ENCODE measurements at places on chromosomes 7 and 10.
A peak's percentile ranks its signal among the peaks of the same experiment; 100 is the strongest.

GRCh38 chr7:123811056-123811455 is 33.9 kb upstream of the HYAL4 start:
- DNase-seq = no peak

GRCh38 chr10:80070057-80070456 is 8.4 kb upstream of the TMEM254 start:
- DNase-seq = no peak

- DNase-seq = no peak
Observed at GRCh38 chr7:112080978-112081377, 125.2 kb downstream of the DOCK4 start.

DNA sequence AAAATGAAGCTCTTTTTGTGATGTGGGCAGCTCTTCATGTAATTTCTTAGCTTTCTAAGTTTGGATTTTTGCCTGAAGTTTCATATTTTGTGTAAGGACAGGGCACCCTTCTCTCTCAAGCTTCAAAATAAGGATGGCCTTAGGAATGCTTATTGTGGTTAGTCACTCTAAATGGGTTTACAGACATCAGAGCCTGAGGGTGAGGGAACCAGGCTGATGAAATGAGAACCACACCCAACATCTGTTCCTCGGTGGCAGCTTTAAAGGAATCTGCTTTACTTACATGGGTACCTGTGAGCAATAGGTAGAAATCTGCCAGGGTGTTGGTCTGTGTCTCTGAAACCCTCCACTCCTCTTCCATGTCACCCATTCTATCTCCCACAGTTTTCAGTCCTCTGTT is 174.3 kb downstream of the EMX2 start:
- DNase-seq = no peak

DNA sequence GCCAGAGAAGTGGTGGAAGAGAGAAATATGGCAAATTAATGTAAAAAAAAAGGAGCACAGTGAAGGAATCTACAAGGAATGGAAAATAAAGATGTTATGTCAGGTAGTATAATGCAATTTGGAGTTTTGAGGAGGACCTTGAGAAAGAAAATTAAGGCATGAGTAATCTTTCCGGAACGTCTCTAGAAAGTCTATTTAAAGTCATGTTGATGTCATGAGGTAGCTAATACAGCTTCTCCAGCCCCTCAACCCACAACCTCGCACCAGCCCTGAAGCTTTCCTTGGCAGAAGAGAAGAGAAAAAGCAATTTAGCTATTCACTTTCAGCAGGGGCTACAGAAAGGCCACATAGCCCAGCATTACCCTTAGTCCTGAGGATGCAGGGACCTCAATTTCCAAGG is 22.5 kb downstream of the TRDMT1 start:
- DNase-seq = no peak

GRCh38 chr7:4218481-4218880 is 463.6 kb upstream of the FOXK1 start:
- no peak for DNase-seq

DNA sequence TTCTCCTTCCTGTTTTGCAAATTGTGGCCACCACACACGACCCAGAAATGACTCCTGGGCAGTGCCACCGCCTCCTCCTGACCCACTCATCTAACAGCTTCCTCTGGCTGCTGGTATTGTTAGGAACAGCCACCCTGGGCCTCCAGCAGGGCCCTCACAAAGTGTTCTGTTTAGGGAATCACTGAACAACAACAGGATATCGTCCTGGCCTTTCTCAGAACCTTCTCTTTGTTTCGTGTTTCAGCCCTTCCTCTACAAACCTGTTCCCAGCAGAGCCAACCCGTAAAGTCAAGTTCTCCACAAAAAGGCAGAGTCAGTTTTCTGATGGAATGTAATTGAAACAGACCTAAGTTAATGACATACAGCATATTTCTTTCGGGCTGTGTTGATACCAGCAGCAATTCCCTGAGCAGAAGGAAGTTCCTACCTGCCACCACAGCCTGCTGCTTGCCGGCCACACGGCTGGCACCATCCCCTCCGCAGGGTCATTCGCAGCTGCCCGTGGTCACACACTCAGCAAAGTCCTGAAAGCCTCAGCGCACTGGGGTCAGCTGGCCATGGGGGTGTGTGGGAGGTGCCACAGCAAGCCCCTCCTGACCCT is 91.7 kb upstream of the PITRM1 start:
- no peak for DNase-seq

DNA sequence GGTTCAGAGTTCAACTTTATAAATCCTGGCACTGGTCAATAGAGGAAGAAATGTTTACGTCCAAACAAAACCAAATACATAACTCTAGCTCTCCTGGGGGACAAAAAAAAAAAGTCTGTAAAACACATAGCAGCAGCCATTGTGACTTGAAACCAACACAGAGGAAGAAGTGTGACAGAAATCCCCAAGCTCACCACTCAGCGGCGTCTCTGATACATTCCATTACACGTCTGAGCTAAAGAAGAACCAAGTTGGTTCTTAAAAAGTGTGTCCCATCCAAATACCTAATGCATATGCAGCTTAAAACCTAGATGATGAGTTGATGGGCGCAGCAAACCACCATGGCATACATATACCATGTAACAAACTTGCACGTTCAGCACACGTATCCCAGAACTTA is 58.3 kb upstream of the NANOS1 start:
- DNase-seq = no peak

GRCh38 chr7:79988653-79989052 is 146.0 kb upstream of the GNAI1 start:
- no peak for DNase-seq

DNA sequence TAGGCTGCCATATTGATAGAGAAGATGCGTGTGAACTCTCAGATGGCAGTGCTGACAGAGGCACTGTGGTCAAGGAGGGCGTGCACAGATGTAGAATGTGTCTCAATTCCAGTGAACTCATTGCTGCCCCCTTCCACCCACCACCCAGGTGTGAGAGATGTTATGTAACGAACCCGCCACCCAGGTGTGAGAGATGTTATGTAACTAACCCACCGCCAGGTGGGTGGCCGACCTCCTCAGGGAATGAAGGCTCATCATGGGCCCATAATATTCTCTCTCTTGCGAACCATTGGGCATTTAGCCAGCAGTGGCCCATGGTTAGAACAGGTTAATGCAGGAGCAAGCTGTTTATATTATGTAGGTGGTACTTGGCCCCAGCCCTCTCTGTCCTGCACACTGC is 140.4 kb upstream of the MTPN start:
- DNase-seq = no peak

DNA sequence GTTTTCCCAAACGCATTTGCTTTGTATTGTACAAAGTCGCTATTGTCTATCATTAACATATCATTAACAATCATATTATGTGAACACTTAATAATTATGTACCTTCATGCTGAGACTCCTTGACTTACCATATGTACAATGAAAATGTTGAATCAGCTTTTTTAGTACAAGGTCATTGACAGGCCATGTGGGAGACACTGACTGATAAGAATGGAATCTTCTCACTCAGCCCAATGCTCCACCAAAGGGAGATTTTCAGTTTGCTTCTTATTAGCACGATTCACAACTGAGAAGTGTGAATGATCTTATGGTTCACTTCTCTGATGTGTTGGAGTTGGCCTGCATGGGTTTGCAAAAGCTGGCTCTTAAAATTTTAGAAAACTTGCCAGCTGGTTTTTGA is 253.5 kb upstream of the TEX47 start:
- no peak for DNase-seq

- DNase-seq = peak; percentile 22
Observed at GRCh38 chr7:105011831-105012502, 2.0 kb upstream of the KMT2E start.

GRCh38 chr10:6766131-6766801 is 186.2 kb upstream of the PRKCQ start:
- DNase-seq = no peak

DNA sequence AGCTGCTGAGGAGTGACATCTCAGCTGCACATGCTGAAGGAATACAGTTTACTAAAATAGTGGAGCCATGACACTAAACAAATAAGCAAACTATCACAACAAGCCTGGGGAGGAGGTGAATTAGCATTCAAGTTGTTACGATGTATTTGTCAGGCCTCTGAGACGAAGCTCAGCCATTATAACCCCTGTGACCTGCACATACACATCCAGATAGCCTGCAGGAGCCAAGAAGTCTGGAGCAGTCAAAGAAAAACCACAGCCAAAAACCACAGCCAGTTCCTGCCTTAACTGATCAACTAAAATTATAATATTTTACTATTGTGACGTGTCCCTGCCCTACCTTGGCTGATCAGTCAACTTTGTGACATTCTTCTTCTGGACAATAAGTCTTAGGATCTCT is 68.6 kb downstream of the NSUN6 start:
- no peak for DNase-seq

DNA sequence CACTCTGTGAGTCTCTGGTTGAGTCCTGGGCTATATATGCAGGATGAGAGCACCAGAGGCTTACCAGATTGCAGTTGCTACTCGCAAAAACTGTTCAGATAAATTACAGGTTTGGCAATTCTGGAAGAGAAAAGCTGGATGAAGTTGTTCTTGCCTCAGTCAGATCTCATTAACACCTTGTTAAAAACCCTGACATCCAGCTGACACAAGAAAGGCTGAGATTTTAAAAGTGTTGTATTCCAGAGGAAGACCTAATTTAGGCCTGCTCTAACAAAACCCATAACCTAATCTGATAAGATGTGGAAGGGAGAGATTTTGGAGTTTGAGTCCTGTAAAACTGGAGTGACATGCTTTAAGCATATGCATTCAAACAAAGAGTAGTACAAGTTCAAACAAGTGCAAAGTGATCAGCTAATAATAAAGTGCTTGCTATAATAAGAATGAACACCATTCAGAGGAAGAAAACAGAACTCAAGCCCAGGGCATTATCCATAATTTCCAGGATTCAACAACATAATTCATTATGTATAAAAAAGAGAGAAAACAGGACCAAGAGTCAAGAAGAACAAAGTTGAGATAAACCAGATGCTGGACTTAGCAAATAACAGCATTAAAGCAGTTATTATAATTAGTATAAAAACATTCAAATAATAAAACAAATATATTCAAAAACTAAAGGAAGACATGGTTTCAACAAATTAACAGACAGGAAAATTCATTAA is 135.5 kb downstream of the CD36 start:
- DNase-seq = no peak

DNA sequence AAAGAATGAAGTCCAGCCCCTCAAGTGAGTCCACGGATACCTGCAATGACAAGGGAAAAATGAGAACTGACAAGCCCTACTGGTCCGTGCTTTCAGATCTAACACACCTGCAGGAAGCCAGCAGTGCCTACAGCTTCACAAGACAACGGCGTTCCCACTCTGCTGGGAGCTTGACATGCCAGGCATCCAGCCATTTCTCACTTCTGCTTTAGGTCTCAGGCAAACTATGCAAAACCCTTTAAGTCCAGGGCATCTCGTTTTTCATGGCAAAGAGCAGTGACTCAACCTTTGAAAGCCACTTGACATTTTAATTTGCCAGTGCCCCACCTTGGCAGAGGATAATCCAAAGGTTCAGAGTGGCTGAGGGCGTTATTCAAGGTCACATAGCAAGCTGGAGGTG is 49.1 kb upstream of the GPAM start:
- DNase-seq = no peak

GRCh38 chr10:113770346-113770745 is 18.9 kb downstream of the PLEKHS1 start:
- no peak for DNase-seq

- no peak for DNase-seq
Observed at GRCh38 chr7:101891936-101892640, 74.7 kb downstream of the CUX1 start.

- DNase-seq = no peak
Observed at GRCh38 chr10:58282615-58283014, 13.7 kb downstream of the CISD1 start.

- no peak for DNase-seq
Observed at GRCh38 chr7:19696926-19697325, 11.9 kb downstream of the POLR1F start.

GRCh38 chr7:6169805-6170520 is 102.5 kb downstream of the CYTH3 start:
- DNase-seq = no peak

- no peak for DNase-seq
Observed at GRCh38 chr10:96548589-96548988, 34.9 kb upstream of the TLL2 start.

DNA sequence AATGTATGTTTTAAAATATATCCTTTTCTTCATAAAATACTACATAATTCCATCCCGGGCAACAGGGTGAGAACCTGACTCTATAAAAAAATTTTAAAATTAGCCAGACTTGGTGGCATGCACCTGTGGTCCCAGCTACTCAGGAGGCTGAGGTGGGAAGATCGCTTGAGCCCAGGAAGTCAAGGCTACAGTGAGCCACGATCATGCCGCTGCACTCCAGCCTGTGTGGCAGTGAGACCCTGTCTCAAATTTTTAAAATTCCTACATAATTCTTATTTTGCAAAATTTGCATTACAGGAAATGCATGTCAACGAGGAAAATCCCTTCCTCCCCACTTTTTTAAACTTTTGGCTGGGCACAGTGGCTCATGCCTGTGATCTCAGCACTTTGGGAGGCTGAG is 31.3 kb downstream of the AFAP1L2 start:
- DNase-seq = no peak

GRCh38 chr7:156578578-156578940 is 62.0 kb upstream of the RNF32 start:
- no peak for DNase-seq

DNA sequence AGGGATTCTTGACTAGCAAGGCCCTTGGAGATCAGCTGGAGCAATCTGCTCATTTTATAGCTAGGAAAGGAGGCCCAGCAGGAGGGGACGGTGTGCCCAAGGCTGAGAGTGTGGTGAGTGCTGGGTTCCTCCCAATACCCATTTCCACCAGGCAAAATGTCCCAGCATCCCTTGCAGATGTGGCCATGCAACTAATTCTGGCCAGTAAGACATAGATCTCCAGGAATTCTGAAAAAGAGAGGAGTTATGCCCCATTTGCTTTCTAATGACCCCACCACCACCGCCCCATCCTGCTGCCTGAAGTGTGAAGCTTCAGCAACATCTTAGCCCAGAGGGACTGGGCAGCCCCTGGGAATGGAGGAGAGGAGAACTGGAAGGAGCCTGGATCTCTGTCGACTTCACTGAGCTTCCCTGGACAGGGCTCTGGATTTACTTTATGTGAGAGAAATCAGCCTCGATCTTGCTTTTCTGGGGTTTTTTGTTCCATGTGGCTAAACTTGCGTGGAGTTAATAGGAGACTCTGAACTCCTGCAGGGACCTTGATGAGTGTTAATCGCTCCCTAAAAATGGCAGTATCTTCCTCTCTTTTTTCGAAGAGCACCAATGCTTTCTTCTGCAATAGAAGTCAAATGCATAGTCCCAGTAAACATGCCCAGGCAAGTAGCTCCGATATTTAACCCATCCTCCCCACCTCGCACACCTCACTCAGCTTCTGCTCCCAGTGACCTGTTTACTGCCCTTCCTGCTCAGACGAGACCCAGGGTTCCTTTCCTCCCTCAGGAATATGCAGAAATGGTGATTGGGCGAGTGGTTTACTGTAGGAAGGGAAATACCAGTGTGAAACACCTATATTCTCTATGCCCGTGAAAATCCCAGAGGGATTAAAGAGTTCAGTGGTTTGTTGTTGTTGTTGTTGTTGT is 127.5 kb upstream of the GPR26 start:
- no peak for DNase-seq

DNA sequence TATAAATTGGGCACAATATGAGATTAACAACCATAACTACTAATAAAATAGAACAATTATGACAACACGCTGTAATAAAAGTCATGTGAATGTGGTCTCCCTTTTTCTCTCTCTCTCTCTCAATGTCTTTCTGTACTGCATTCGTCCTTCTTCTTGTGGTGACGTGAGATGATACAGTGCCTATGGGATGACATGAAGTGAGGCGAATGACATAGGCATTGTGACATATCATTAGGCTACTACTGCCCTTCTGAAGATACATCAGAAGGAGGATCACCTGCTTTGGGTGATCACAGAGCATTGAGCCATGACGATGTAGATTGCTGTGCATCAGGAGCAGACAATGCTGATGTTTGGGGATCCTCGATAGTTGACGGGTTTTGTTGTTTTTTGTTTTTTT is 171.6 kb downstream of the HERPUD2 start:
- DNase-seq = no peak

Measured in stimulated activated CD4-positive, alpha-beta T cell treated with anti-CD3 and anti-CD28 coated beads, TNF-alpha, amount 100 ng/mL, for 1 hour (primary cell).